ENCODE measurements at places on chromosomes 1 and 21. TPM values are rescaled to one million over a fixed set of nuclear protein-coding genes. Genes with fewer than 3 reads are reported as not detected.
A peak's percentile ranks its signal among the peaks of the same experiment; 100 is the strongest.

GBP6 gene
- polyA plus RNA-seq: 1.3 TPM

LMOD1 gene
- 9.6 TPM for polyA plus RNA-seq

SLC39A1 gene
- polyA plus RNA-seq: 103 TPM

TMEM50B gene
- 35.4 TPM for polyA plus RNA-seq

DNA sequence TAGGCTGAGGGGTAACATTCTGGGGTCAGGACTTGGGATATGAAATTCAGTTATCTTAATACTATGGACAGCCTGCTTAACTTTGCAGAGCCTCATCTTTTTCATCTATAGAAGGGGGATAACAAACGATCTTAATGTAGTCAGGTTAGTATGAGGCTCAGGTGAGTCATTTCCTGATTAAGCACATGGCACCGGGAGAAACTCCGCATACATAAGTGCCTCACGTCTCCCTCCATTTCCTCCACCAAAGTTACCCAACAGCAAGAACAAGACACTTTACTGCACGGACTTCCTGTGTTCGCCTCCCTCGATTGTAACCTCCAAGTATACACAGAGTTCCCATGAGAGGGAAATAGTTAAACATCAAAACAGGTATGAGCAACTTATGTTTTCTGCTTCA lies 112.7 kb upstream of the COA6 start:
- H3K36me3 ChIP-seq: no peaks in the 10 kb centered on the region
- H3K4me1 ChIP-seq: no peaks in the 10 kb centered on the region
- H3K27ac ChIP-seq: no peak overlapping the region
- H3K4me3 ChIP-seq: no peak overlapping the region
- DNase-seq: no peak

- peaks cover 1% of the 10 kb centered on the region for H3K4me1 ChIP-seq
- H3K4me3 ChIP-seq: no peak overlapping the region
- no peak overlapping the region for H3K27ac ChIP-seq
- no peaks in the 10 kb centered on the region for H3K36me3 ChIP-seq
- no peaks in the 10 kb centered on the region for H3K27me3 ChIP-seq
- DNase-seq: no peak
These were observed 92.9 kb downstream of the RHOU start for GRCh38 chr1:228828151-228828550.

DNA sequence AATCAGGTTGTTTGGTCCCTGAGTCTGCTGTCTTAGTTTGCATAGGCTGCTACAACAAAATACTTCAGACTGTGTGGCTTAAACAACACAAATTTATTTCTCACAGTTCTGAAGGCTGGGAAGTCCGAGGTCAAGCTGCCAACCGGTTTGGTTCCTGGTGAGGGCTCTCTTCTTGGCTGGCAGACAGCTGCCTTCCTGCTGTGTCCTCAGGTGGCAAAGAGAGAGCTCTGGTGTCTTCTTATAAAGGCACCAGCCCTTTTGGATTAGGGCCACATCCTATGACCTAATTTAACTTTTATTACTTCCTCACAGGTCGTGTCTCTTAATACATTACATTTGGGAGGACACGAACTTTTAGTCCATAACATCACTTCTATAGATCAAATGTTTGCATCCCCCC lies 89.6 kb upstream of the CD34 start:
- no peak overlapping the region for H3K27ac ChIP-seq
- H3K36me3 ChIP-seq: no peaks in the 10 kb centered on the region
- no peak overlapping the region for H3K4me3 ChIP-seq
- no peaks in the 10 kb centered on the region for H3K27me3 ChIP-seq
- no peaks in the 10 kb centered on the region for H3K4me1 ChIP-seq

DNA sequence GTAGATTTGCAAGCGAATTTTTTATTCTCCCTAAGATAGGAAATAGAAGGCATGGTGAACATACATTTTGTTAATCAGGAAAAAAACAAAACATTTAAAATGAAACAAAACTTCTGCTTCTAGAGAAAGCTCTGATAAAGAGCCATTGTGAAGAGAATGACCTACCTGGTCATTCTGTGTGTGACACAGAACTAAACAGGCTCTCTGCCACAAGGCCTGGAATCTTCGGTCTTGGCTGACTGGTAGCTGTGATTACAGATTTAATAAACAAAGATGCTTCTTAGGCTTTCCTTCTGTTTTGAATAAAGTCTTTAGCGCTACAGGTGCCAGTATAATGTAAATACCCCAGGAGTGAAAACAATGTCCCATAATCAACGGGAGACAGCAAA lies 22.1 kb downstream of the SLC35D1 start:
- no peaks in the 10 kb centered on the region for H3K27me3 ChIP-seq
- no peak overlapping the region for H3K27ac ChIP-seq
- no peak overlapping the region for H3K4me3 ChIP-seq
- no peaks in the 10 kb centered on the region for H3K36me3 ChIP-seq

GRCh38 chr1:100076744-100077143 lies 56.0 kb downstream of the SASS6 start:
- no peak for DNase-seq
- no peak overlapping the region for H3K4me3 ChIP-seq
- peaks cover 28% of the 10 kb centered on the region for H3K36me3 ChIP-seq
- H3K27ac ChIP-seq: no peak overlapping the region
- no peaks in the 10 kb centered on the region for H3K27me3 ChIP-seq

DNA sequence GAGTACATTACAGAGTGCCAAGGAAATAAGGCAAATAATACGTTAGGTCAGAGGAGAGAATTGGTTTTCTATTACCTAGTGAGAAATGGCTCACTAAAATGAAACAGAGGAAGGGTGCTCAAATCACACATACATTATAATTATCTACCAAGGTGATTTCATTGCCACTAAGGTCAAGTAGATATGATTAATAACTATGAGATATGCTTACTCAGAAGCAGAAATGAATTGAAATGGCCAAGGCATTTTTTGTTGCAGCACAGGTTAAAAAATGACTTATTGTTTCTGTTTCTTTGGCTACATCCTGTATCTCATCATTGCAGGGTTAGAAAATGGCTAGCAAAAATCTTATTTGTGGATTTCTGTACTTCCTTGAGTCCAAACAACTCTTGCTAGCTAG lies 154.5 kb upstream of the GORAB start:
- no peak for DNase-seq
- no peak overlapping the region for H3K4me3 ChIP-seq
- no peaks in the 10 kb centered on the region for H3K27me3 ChIP-seq
- H3K4me1 ChIP-seq: no peaks in the 10 kb centered on the region
- H3K27ac ChIP-seq: no peak overlapping the region

GRCh38 chr1:46611691-46612221 lies 4.9 kb downstream of the MOB3C start:
- H3K27me3 ChIP-seq: no peaks in the 10 kb centered on the region
- H3K36me3 ChIP-seq: peaks cover 34% of the 10 kb centered on the region
- no peak overlapping the region for H3K27ac ChIP-seq
- H3K4me3 ChIP-seq: no peak overlapping the region
- DNase-seq: no peak
- H3K4me1 ChIP-seq: peaks cover 9% of the 10 kb centered on the region

DNA sequence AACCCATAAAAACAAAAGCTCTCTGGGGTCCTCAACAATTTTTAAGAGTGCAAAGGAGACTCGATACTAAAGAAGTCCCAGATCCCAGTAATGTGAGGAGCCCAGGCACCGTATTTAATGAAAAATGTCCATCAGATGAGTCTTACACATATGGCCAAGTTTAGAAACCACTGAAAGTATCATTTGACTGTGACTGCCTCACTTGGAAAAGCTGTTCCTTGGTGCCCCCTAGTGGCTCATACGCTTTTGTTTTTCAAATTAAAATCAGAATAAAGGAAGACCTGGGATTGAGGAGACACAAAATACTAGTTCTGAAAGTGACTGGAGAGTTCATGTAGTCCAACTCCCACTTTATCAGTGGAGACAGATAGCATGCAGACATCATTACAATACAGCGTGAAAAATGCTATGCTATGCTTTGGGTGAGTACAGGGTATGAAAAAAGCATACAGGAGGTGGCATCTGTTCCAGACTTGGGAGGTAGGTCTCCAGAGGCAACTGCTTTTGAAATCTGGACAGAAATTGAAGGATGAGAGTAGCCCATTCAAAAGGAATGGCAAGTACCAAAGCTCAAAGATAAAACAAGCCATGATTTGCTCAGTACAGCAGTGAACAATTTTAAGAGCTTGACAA lies 33.8 kb downstream of the GDAP2 start:
- H3K27ac ChIP-seq: no peak overlapping the region
- H3K4me3 ChIP-seq: no peak overlapping the region
- DNase-seq: peak; percentile 84
- H3K27me3 ChIP-seq: no peaks in the 10 kb centered on the region
- peaks cover 21% of the 10 kb centered on the region for H3K36me3 ChIP-seq

DNA sequence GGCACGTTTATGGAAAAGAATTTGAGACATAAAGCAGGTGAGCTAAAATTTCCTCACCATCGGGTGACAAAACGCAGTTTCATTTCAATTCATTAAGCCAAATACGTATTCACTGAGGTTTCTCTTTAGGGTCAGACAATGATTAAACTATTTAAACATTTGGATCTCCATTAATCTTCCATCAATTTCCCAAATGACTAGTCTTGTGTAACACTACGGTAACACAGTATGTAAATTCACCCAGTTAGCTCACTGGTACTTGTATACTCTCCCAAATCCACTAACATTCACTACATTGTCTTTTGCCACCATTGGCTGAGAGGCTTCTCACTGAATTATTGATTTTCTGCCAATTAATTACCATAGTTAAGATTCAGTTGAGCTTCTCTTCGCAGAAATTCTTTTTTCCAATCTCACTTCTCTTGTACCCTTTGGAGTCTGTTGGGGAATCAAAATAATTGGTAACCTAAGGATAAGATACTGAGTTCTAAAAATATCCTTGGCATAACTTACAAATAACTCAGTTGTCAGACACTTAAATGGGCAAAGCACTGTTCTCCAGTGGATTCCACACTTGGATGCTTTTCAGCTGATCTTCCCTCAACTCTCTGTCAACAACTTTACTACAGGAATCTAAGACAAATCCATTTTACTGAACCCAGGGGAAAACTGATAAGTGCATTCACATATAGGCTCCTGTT lies 40.7 kb downstream of the SIPA1L2 start:
- H3K27ac ChIP-seq: peak overlapping the region; percentile 34
- no peaks in the 10 kb centered on the region for H3K27me3 ChIP-seq
- peaks cover 2% of the 10 kb centered on the region for H3K4me1 ChIP-seq
- no peak overlapping the region for H3K4me3 ChIP-seq
- H3K36me3 ChIP-seq: no peaks in the 10 kb centered on the region
- DNase-seq: no peak

Data from lung (tissue), 17 donors.